ENCODE measurements at places on chromosomes 1 and 21. TPM values are rescaled to one million over a fixed set of nuclear protein-coding genes. Genes with fewer than 3 reads are reported as not detected.

DNA sequence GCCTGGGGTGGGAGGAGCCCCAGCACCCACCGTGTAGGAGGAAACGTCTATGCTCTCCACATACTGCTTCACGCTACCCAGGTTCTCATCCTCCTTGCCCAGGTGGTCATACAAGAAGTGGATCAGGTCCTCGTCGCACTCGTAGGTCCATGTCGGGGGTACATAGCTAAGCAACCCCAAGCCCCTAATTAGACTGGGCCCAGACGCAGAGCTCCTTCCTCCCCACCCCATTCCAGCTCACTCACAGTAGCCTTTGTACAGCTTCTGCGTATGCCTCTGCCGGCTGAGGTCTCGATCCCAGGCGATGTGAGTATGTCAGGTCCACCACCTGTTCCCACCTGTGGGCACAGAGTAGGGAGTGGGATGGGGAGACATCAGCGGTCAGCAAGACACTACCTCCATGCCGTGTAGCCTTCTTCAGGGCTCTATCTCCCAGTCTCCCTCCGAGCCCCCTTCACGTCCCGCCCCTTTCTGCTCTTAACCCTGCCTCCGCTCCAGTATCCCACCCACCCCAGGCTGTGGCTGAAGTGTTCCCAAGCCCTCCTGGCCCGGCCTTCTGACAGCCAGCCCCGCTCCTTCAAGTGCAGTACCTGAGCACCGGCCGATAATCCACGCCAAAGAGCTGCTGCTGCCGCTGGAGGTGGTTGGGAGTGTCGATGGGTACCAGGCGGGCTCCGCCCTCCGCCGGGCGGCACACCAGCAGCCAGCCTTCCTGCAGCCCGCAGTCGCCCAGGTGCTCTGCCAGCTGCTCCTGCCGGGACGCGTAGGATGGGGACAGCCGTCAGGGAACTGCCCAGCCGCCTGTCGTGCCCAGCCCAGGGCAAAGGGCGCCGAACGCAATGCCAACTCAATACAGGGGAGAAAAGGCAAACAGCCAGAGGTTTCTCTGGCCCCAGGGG is 919 bp downstream of the HECTD3 start:
- H3K27me3 ChIP-seq: no peaks in the 10 kb centered on the region
- H3K4me3 ChIP-seq: peak overlapping the region; percentile 74
- no peak overlapping the region for H3K27ac ChIP-seq
- no peaks in the 10 kb centered on the region for H3K4me1 ChIP-seq
- no peaks in the 10 kb centered on the region for H3K36me3 ChIP-seq

DNA sequence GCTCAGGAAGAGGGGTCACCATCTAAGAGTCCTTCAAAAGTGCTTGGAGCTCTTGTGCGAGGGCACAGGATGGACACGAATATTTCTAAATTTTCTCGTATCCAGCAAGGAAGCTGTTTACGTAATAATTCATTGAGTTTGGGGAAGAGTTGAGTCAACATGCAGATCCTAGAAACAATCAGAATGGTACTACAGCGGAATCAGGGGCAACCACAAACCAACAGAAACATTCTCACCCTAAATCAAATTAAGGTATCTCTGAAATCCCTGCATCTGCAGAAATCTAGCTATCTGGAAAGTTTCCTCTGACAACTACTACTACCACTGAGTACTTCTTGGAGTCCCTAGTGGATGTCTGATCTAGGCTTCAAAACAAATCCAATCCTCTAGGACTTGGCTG is 352.4 kb downstream of the LTN1 start:
- H3K27me3 ChIP-seq: no peaks in the 10 kb centered on the region
- H3K27ac ChIP-seq: no peak overlapping the region
- H3K4me3 ChIP-seq: no peak overlapping the region
- H3K36me3 ChIP-seq: no peaks in the 10 kb centered on the region

DNA sequence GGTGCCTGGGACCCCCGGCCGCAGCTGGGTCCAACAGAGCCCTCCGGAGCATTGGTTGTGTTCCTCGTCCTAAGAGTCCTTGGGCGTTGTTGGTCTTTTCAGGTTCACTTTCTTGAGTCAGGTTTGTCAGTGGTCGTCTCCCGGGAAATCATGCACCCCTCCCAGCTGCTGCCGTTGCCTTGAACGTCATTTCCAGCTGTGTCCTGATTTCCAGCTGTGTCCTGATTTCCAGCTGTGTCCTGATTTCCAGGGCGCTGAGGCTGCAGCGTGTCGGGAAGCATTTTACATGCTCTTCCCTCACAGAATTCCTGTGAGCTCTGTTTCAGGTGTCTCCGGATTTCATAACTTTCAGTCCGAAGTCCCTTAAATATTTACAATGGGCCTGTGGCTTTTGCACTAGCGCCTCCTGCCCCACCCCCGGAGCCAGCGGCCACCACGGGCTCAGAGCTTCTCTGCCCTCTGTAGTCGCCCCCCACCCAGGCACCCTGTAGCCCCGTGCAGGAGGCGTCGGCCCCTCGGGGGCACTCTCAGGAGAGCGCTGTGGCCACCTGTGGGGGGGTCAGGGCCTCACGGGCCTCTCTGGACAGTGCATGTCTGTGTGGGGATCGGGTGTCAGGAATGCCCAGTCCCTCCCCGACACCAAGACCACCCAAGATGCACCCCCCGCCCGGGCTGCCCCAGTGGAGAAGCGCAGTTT is 66.7 kb downstream of the COL18A1 start:
- no peaks in the 10 kb centered on the region for H3K4me1 ChIP-seq
- no peak overlapping the region for H3K4me3 ChIP-seq
- peak; percentile 73 for DNase-seq

GRCh38 chr1:208088319-208088718 is 155.9 kb downstream of the PLXNA2 start:
- no peak for DNase-seq
- no peak overlapping the region for H3K4me3 ChIP-seq
- H3K27me3 ChIP-seq: no peaks in the 10 kb centered on the region

GRCh38 chr1:59730759-59731478 is 83.8 kb upstream of the HOOK1 start:
- peak; percentile 90 for DNase-seq
- H3K27ac ChIP-seq: peak overlapping the region; percentile 87
- no peak overlapping the region for H3K4me3 ChIP-seq
- H3K4me1 ChIP-seq: peaks cover 3% of the 10 kb centered on the region
- no peaks in the 10 kb centered on the region for H3K27me3 ChIP-seq
- no peaks in the 10 kb centered on the region for H3K36me3 ChIP-seq

DNA sequence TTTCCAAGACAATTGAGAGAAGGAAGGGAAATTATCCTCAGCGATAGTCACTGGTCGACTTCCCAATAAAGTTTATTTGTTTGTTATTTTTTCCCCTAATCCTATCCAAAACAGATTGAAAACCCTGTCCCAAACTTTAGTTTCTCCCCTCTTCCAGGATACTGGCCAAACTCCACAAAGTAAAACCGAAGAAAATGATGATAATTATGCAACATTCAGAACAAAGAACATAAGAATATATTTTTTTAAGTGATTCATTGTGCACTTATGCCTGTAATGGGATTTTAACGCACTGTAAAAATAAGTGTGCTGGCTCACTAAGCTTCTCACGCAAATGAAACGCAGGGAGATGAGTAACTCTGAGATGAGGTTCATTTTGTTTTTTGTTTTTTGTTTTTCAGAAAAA is 6.0 kb downstream of the GLIS1 start:
- no peaks in the 10 kb centered on the region for H3K4me1 ChIP-seq
- DNase-seq: no peak
- H3K27ac ChIP-seq: no peak overlapping the region
- no peaks in the 10 kb centered on the region for H3K36me3 ChIP-seq
- no peak overlapping the region for H3K4me3 ChIP-seq

DNA sequence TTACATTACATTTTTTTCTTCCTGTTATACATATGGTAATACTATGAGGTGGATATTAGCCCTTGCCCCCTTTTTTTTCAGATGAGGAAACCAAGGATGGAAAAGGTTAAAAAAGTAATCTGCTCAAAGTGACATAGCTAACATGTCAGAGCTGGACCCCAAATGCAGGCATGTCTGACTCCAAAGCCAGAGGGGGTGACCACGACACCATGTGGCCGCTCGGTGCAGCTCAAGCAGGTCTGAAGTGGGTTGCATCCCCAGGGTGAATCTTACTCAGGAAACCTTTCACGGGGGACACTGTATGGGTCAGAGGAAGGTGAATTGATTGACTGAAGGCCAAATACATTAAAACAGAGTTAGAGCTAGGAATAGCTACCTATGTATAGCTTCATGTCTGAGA is 34.8 kb downstream of the CD34 start:
- no peaks in the 10 kb centered on the region for H3K36me3 ChIP-seq
- DNase-seq: no peak
- no peak overlapping the region for H3K4me3 ChIP-seq
- no peaks in the 10 kb centered on the region for H3K27me3 ChIP-seq
- no peaks in the 10 kb centered on the region for H3K4me1 ChIP-seq

DNA sequence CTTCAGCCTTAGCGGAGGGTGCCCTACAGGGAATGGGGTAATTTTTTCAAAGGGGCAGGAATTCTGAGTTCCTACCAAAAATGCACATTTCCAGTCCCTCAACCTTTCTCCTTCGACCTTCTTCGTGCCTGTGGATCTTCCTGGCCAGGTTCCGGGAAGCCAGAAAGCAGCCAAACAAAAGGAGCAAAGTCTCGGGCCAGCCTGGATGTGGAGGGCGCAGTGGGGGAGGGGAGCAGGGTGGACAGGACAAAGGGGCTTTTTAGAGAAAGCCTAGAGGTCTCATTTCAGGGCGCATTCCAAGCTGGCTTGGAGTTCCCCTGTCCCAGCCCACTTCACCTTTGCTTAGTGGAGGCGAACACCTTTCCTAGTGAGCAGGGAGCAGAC is 2.9 kb upstream of the INAVA start:
- H3K36me3 ChIP-seq: no peaks in the 10 kb centered on the region
- no peak for DNase-seq
- no peak overlapping the region for H3K27ac ChIP-seq
- no peaks in the 10 kb centered on the region for H3K27me3 ChIP-seq
- H3K4me3 ChIP-seq: no peak overlapping the region

- H3K27ac ChIP-seq: no peak overlapping the region
- H3K36me3 ChIP-seq: no peaks in the 10 kb centered on the region
- H3K4me1 ChIP-seq: no peaks in the 10 kb centered on the region
- H3K4me3 ChIP-seq: no peak overlapping the region
- no peak for DNase-seq
Observed at GRCh38 chr1:238205045-238205662, 314.4 kb upstream of the ZP4 start.

DNA sequence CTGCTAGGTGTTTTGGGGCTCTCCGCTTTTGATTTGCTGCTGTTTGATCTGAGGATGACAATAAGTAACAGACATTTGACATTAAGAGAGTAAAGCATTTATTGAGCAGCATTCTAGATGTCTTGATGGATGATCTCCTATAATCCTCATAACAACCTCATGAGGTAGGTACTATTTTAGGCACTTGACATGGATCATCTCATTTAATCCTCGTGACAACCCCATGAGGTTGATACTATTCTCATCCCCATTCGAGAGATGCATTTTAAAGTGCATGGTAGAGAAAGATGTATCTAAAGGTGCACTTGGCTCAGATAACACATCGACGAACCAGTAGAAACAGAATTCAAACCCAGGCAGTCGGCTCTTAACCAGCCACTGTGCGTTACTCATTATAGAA is 26.6 kb downstream of the TCEA3 start:
- H3K4me1 ChIP-seq: no peaks in the 10 kb centered on the region
- H3K36me3 ChIP-seq: no peaks in the 10 kb centered on the region
- H3K4me3 ChIP-seq: no peak overlapping the region

GRCh38 chr1:229283183-229283611 is 12.3 kb downstream of the RAB4A start:
- no peak overlapping the region for H3K27ac ChIP-seq
- no peak overlapping the region for H3K4me3 ChIP-seq
- no peaks in the 10 kb centered on the region for H3K36me3 ChIP-seq
- H3K27me3 ChIP-seq: no peaks in the 10 kb centered on the region
- no peak for DNase-seq

- H3K4me1 ChIP-seq: no peaks in the 10 kb centered on the region
- no peak overlapping the region for H3K4me3 ChIP-seq
- H3K36me3 ChIP-seq: no peaks in the 10 kb centered on the region
- no peak for DNase-seq
- H3K27me3 ChIP-seq: no peaks in the 10 kb centered on the region
Observed at GRCh38 chr1:42142894-42143675, 10.1 kb upstream of the GUCA2B start.

GRCh38 chr1:114094363-114094634 is 59.4 kb downstream of the SYT6 start:
- H3K27me3 ChIP-seq: no peaks in the 10 kb centered on the region
- no peaks in the 10 kb centered on the region for H3K4me1 ChIP-seq
- no peaks in the 10 kb centered on the region for H3K36me3 ChIP-seq
- H3K27ac ChIP-seq: no peak overlapping the region
- no peak for DNase-seq

GRCh38 chr1:95951371-95952102 is 717.5 kb downstream of the RWDD3 start:
- no peak for DNase-seq
- H3K4me1 ChIP-seq: no peaks in the 10 kb centered on the region
- no peak overlapping the region for H3K4me3 ChIP-seq
- no peak overlapping the region for H3K27ac ChIP-seq
- no peaks in the 10 kb centered on the region for H3K27me3 ChIP-seq

- no peak for DNase-seq
- H3K4me3 ChIP-seq: no peak overlapping the region
- peaks cover 4% of the 10 kb centered on the region for H3K4me1 ChIP-seq
- H3K36me3 ChIP-seq: no peaks in the 10 kb centered on the region
- H3K27me3 ChIP-seq: no peaks in the 10 kb centered on the region
Observed at GRCh38 chr1:183302452-183303322, 115.5 kb downstream of the NMNAT2 start.

- no peaks in the 10 kb centered on the region for H3K4me1 ChIP-seq
- H3K27me3 ChIP-seq: no peaks in the 10 kb centered on the region
- no peak overlapping the region for H3K27ac ChIP-seq
- no peaks in the 10 kb centered on the region for H3K36me3 ChIP-seq
- no peak overlapping the region for H3K4me3 ChIP-seq
Observed at GRCh38 chr1:84862810-84863251, 30.2 kb downstream of the LPAR3 start.

GRCh38 chr1:178867670-178868069 is 3.2 kb downstream of the ANGPTL1 start:
- H3K27ac ChIP-seq: peak overlapping the region; percentile 57
- no peaks in the 10 kb centered on the region for H3K27me3 ChIP-seq
- H3K36me3 ChIP-seq: no peaks in the 10 kb centered on the region
- H3K4me1 ChIP-seq: peaks cover 3% of the 10 kb centered on the region

Gene CNN3
- 463 TPM for total RNA-seq

Gene OR2L8
- total RNA-seq: not detected

Gene IL23R
- total RNA-seq: not detected

Gene NBPF6
- total RNA-seq: not detected

Gene CRNN
- not detected for total RNA-seq

Gene LYPD8
- not detected for total RNA-seq

Gene KIAA0040
- 25.8 TPM for total RNA-seq

Gene VASH2
- 0.29 TPM for total RNA-seq

Gene NUDT4B
- total RNA-seq: 0.75 TPM

Gene FAM229A
- total RNA-seq: 6.5 TPM

Gene CFHR2
- not detected for total RNA-seq

Gene IGSF9
- total RNA-seq: 0.30 TPM

Gene PRRX1
- 272 TPM for total RNA-seq

Gene RNF19B
- 51.5 TPM for total RNA-seq

Gene PSMB4
- 174 TPM for total RNA-seq

Measured in aorta (tissue), 5 donors.